Activated T-cell treated with anti-CD3 and anti-CD28 coated beads, Interleukin-2, amount 50 U/mL, for 72 hours (primary cell): ENCODE measurements at places on chromosomes 12 and 14. TPM values are rescaled to one million over a fixed set of nuclear protein-coding genes. Genes with fewer than 3 reads are reported as not detected.

GRCh38 chr14:86299994-86300393, 770.0 kb downstream of the FLRT2 start:
- DNase-seq: no peak

BDKRB2 gene
- total RNA-seq: not detected

GRCh38 chr12:19744705-19745218, 305.5 kb downstream of the AEBP2 start:
- no peak for DNase-seq

- no peak for DNase-seq
Observed at GRCh38 chr12:10122689-10123088, 7.3 kb downstream of the CLEC7A start.

- DNase-seq: no peak
Observed at GRCh38 chr12:114213055-114213581, 192.8 kb downstream of the TBX5 start.

ZFHX2 gene
- total RNA-seq: 1.9 TPM

GRCh38 chr14:92958373-92959188, 35.6 kb downstream of the CHGA start:
- DNase-seq: no peak

GALNT9 gene
- total RNA-seq: 0.53 TPM

- no peak for DNase-seq
Observed at GRCh38 chr14:68375376-68375775, 417.5 kb downstream of the ZFP36L1 start.

- no peak for DNase-seq
Observed at GRCh38 chr12:78018171-78018910, 187.6 kb downstream of the NAV3 start.

DNA sequence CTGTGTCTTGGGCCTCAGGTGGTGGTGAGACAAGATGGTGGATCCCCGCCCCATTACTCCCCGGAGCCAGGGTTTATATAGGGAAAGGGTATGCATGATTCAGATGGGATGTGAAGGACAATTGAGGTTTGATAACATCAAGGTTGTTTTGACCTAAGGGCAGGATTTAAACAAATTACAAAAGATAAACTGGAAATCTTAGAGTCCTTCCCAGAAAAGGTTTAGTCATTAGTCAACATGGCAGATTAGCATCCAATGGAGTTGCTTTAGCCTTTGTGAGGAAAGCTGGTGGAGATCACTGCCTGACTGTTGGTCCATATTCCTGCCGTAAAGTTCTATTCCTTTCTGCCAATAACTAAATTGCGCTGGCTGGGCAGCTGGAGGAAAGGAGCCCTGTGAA, 15.6 kb upstream of the FRMD6 start:
- no peak for DNase-seq

- DNase-seq: peak; percentile 38
Observed at GRCh38 chr12:62210422-62210821, 49.8 kb upstream of the USP15 start.

DNA sequence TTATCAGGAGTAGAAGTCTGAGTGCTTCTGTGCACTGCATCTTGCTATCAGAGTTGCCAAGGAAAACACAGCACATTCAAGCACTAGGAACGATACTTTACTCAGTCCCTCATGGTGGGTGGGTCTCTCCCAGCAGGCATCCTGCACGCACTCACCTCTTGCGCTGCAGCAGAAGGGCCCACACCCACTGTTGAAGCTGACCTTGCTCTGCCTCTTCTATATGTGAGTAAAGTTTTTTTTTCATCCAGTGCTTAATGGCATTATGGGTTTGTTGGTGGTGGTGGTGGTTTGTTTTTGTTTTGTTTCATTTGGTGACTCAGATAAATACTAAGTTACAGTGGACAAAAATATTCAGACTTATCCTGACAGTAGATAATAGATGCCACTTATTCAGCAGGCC, 348.5 kb downstream of the EGLN3 start:
- DNase-seq: no peak

JPH4 gene
- total RNA-seq: 1.2 TPM

LRCOL1 gene
- total RNA-seq: not detected

DNA sequence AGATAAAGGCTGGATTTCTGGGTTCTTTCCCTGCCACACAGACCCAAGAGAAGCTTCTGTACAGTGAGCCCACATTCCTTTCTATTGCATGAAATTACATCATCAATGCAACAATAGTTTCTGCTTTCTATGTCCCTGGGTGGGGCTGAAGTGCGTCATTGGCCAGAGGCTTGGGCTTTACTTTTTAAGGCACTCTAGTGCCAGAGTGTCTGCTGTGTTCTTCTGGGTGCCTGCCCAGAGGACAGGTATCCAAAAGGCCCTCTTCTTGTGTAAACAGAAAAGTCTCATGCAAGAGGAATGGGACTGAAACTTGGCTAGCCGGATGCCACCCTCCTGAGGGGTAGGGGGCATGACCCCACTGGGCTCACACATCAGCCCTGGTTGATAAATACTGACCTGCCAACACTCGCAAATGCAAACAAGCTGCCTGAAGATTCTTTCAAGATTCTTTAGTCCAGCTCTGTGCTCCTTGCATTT, 5.9 kb downstream of the KRT86 start:
- DNase-seq: no peak

- DNase-seq: no peak
Observed at GRCh38 chr14:94203473-94204210, 29.5 kb downstream of the PPP4R4 start.

PLBD2 gene
- 14.7 TPM for total RNA-seq

PPP1R36 gene
- 0.16 TPM for total RNA-seq

DNA sequence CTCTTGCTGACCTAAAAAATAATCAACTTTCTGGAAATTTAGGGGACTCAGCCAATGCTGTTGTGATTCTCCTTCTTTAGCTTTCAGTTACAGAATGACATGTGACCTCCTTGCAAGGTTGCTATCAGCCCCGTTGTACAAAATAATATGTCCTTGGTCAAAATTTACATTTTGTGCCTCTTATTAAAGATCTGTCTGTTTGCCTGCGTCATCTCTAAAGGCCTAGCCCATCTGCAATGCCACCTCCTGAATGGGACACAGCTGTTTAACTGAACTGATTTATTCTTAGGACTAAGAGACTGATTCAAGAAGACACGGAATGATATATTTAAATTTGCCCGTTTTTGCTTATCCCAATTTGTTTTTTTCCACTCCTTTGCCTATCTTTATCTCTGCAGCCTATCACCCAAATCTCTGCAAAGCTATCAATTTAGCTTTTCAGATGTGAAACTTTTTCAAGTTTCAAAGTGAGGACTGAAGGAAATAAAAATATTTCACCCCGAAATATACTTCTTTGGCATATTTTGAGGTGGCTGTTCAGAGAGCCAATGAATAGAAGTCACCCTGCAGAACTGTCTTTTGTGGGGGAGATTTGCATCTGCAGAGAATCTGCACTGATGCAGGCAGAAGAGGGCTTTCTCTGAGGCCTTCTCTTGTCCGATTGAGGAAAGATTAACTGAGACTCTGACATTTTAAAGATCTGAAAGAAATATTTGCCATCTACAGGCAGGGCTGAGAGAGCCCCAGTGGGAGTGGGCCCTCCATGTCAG, 126.0 kb downstream of the VEZT start:
- DNase-seq: no peak

GRCh38 chr12:9244894-9245293, 36.7 kb upstream of the PZP start:
- peak; percentile 87 for DNase-seq

DNA sequence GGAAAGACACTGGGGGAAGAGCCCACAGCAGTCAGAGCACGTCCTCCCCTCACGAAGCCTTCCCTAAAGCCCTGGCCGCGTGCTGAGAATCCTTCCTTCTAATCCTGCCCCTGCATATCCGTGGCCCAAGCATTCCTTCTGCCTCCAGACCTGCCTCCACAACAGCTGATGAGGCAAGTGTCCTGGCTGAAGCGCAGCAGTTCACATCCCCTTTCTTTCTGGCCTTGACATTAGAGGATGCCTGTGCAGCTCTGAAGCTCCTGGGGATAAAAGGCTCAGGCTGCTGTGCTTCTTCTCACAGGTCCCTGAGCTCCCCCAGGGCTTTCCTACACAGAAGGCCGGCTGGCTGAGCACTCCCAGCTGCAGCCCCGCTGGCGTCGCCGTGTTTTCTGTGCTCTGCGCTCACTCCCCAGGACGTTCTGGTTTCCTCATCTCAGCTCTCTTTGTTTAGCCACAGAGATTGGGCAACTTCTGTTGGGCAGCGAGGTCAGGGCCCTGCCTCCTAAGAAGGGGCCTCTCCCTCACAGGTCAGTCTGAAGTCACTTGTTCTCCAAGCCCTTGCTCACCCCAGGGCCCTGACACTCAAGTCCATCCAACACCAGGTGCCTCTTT, 45.8 kb downstream of the NINJ2 start:
- DNase-seq: no peak

DNA sequence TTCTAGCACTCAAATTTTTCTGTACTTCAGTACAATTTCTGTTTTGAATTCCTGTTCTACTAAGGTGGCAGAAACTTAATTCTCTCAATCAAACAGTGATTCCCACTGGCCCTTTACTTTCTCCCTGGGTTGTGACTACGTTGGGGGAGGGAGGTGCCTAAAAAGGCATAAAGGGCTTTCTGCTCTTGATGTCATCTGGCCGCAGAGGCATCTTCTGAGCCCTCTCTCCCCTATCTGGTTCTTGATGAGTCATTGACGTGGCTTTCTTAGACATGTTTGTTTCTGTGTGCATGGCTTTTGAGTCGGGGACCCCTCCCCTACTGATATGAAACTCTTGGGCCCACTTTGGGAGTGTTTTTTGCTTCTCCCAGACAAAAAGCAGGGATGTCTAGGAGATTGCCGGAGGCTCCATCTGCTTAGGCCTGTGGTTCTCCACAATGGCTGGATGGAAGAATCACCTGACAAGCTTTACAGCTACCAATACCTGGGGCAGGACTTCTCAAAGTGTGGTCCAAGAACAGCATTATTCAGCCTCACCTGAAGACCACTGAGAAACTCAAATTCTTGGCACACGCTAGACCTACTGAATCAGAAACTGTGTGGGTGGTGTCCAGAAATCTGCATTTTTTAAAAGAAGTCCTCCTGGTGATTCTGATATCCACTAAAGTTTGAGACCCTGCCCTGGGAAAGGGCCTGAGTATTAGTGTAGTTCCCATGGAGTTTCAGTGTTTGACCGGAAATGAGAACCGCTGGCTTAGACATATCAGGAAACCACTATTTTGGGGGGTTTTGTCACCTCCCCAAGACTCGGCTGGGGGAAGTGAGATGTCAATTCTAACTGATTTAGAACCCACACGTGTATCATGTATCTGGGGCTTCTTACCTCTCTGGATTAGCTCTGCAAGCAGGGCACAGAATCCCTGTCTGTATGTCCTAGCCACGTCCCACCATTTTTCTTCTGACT, 395.7 kb upstream of the PDE3A start:
- peak; percentile 14 for DNase-seq

RNF212B gene
- not detected for total RNA-seq

DNA sequence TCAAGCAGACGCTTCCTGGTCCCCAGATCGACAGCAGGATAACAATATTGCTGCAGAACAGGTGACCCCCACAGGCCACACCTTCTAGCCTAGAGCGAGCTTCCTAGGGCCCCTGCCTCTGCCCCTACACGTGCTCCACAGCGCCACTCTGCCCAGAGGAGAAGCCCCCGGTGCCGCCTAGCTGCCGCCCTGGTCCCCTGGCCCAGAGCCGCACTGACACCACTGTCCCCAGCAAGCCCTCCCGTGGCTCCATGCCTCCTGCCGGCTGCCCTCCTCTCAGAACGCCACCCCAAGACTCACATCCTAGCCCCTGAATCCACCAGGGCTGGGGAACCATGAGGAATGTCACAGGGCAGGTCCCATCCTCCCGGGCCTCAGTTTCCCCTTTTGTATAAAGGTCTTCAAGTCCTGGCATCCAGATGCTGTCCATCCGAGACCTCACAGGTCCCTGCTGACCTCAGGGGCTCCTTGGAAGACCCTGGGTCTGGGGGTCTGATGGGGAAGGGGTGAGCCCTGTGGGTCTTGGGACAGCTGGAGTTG, 31.0 kb downstream of the JAG2 start:
- DNase-seq: no peak

DNA sequence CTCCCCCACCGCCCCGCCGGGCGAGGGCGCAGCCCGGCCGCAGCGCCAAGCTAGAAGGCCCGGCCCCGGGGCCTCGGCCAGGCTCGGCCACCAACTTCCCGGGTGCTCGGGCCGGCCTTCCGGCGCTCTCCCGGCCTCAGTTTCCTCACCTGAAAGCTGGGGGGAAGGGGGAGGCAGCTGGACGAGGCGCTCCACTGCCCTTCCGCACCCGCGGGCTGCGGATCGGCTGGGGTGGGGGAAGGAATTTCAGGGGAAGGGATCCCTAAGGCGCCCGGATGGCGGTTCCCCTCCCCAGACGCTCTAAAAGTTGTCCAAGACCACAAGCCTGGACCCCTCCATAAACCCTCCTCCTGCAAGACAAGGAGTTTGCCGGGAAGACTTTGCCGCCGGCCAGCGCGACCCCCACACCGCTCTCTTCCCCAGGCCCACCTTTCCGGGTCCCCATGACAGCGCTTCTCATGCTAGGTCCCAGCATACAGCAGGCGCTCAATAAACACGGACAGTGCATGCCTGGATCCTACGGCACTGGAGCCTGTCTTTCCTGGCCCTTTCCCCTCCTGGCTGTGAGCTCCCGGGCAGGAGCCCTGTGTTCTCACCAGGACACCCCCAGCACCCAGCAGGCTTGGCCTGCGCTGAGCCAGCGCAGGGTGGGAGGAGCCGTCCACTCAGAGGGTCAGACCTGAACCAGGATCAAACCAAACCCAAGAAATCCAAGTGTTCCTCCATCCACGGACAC, 18.1 kb downstream of the BEGAIN start:
- DNase-seq: no peak

- DNase-seq: no peak
Observed at GRCh38 chr12:5798242-5799015, 146.6 kb downstream of the ANO2 start.

GRCh38 chr12:13534645-13535398, 338.3 kb downstream of the EMP1 start:
- DNase-seq: peak; percentile 65

DNA sequence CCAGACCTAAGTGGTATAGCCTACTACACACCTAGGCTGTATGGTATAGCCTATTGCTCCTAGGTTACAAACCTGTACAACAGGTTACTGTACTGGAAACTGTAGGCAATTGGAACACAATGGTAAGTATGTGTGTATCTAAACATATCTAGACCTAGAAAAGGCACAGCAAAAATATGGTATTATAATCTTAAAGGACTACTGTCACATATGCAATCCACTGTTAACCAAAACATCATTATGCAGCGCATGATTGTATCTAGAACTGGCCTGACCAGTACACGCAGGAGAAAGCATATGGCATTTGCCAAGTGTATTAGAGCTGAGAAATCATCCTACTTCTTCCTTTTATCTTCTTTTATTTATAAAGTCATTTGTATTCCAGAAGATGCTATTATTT, 75.5 kb downstream of the SLC8A3 start:
- no peak for DNase-seq

GRCh38 chr12:127355061-127355841, 911.7 kb upstream of the TMEM132C start:
- no peak for DNase-seq

NOVA1 gene
- total RNA-seq: 0.44 TPM
